ENCODE measurements at places on chromosomes 2 and 18.

DNA sequence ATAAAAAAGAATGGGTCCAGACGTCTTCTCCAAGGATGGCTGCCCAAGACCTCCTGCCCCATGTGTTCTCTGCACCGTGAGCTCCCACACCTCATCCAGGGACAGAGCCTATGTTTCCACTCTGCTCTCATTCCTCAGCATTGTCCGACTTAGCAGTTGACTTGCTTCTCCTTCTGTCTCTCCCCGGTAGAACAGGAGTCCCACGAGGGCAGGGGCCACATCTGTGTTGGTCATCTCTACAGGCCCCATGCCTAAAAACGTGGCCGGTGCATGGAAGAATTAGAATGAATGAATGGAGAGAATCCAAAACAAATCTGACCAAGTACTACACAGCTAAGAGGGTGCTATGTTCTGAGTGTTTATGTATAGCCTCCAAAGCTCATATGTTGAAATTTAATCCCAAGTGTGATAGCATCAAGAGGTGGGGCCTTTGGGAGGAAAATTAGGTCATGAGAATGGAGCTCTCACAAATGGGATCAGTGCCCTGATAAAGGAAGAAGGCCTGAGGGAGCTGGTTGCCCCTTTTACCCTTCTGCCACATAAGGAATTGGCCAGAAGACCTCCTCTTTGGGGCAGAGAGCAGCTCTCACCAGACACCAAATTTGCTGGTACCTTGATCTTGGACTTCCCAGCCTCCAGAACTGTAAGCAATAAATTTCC lies 55.9 kb downstream of the FAM178B start:
- no peak overlapping the region for H3K27ac ChIP-seq
- no peak for DNase-seq
- H3K36me3 ChIP-seq, result peaks cover 2% of the 10 kb centered on the region
- H3K4me1 ChIP-seq, result peaks cover 17% of the 10 kb centered on the region
- H3K27me3 ChIP-seq, result no peaks in the 10 kb centered on the region

DNA sequence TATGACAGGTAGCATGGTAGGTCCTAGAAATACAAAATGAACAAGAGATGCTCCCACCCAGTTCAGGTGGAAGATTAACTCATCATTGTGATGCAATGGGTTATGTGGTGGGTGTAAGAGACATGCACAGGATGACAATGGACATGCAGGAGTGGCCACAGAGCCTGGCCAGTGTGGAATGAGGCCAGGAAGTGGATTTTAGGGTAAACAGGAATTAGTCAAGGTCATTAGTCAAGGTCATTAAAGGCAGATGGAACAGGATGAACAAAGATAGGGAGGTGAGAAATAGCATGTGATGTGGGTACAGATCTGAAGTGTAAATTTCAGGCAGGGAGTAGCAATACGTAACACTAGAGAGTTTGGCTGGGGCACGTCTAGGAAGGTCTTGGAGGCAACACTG lies 15.6 kb upstream of the SERTAD2 start:
- no peak for DNase-seq
- H3K27me3 ChIP-seq, result no peaks in the 10 kb centered on the region
- H3K4me3 ChIP-seq, result no peak overlapping the region
- H3K36me3 ChIP-seq, result no peaks in the 10 kb centered on the region
- peaks cover 17% of the 10 kb centered on the region for H3K4me1 ChIP-seq
- no peak overlapping the region for H3K27ac ChIP-seq

DNA sequence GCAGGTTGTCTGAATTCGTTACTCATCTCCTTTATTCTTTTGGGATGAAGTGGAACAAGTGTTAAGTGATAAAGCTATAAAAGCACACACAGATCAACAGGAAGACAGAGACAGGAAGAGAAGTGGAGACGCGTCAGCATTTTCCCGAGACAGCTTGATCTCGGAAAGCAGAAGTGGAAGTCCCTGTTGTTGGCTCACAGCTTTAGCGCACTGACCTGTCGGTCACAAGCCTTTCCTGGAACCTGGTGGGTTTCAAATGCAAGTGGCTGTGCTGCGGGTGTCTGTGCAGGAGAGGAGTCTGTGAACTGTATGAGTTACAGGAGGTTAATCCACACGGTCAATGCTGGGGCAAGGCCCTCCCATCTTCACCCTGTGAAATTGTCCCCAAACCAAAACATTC lies 116.6 kb upstream of the PELI1 start:
- DNase-seq, result no peak
- no peaks in the 10 kb centered on the region for H3K27me3 ChIP-seq
- peaks cover 12% of the 10 kb centered on the region for H3K4me1 ChIP-seq

- no peak for DNase-seq
- no peak overlapping the region for H3K4me3 ChIP-seq
- peaks cover 10% of the 10 kb centered on the region for H3K4me1 ChIP-seq
- no peak overlapping the region for H3K27ac ChIP-seq
- H3K36me3 ChIP-seq, result peaks cover 8% of the 10 kb centered on the region
These were observed 3.7 kb upstream of the FEV start for GRCh38 chr2:218988650-218989049.

DNA sequence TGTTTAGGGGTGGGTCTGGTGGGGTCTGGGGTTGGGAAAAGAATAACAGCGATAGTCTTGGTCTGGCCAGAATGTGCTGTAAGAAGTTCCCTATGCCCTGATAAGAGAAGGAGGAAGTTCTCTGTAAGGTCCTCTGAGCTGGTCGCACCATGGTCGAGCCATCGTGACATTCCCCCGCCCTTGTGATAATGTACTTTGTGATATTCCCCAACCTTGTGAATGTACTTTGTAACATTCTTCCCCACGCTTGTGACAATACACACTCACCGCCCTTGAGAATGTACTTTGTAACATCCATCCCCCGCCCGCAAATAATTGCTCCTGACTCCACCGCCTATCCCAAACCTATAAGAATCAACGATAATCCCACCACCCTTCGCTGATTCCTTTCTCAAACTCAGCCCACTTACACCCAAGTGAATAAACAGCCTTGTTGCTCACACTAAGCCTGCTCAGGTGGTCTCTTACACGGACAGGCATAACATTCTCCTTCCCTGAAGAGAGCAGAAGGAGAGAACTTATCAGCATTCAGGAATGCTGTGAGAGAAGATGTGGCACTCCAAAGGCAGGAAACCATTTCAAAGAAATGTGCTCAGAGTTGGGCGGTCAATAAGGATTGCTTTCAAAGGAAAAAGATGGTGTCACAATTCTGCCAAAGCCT lies 17.8 kb upstream of the DUSP19 start:
- H3K4me3 ChIP-seq, result no peak overlapping the region
- H3K27ac ChIP-seq, result no peak overlapping the region
- no peak for DNase-seq
- H3K36me3 ChIP-seq, result no peaks in the 10 kb centered on the region
- no peaks in the 10 kb centered on the region for H3K4me1 ChIP-seq
- H3K27me3 ChIP-seq, result peaks cover 36% of the 10 kb centered on the region

DNA sequence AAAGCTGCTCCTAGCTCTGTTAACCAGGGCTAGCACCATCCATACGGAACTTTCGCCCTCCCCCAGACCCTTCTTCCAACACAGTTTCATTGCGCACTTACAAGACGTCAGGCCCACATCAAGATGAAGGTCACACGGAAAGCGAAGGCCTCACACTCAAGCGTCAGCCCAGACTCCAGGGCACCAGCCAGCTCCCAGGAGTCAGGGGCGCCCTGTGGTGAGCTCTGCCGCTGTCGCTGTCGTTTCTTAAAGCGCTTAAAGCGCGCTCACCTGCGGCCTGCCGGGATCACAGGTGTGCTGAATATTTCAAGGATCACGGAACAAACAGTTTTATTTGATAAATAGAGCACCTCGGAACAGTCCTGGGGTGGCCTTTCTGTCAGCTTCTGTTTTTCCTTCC lies 163.1 kb downstream of the CDH20 start:
- DNase-seq, result no peak
- H3K36me3 ChIP-seq, result no peaks in the 10 kb centered on the region
- peaks cover 15% of the 10 kb centered on the region for H3K27me3 ChIP-seq
- no peak overlapping the region for H3K4me3 ChIP-seq
- H3K27ac ChIP-seq, result no peak overlapping the region

- H3K4me3 ChIP-seq, result no peak overlapping the region
- H3K27ac ChIP-seq, result no peak overlapping the region
- no peaks in the 10 kb centered on the region for H3K4me1 ChIP-seq
- H3K27me3 ChIP-seq, result peaks cover 6% of the 10 kb centered on the region
- no peaks in the 10 kb centered on the region for H3K36me3 ChIP-seq
These were observed 82.5 kb upstream of the SERPINE2 start for GRCh38 chr2:224121406-224122067.

- no peaks in the 10 kb centered on the region for H3K27me3 ChIP-seq
- H3K36me3 ChIP-seq, result no peaks in the 10 kb centered on the region
- no peak overlapping the region for H3K27ac ChIP-seq
- H3K4me3 ChIP-seq, result no peak overlapping the region
- H3K4me1 ChIP-seq, result no peaks in the 10 kb centered on the region
These were observed 331.1 kb downstream of the RND3 start for GRCh38 chr2:150156415-150156814.

DNA sequence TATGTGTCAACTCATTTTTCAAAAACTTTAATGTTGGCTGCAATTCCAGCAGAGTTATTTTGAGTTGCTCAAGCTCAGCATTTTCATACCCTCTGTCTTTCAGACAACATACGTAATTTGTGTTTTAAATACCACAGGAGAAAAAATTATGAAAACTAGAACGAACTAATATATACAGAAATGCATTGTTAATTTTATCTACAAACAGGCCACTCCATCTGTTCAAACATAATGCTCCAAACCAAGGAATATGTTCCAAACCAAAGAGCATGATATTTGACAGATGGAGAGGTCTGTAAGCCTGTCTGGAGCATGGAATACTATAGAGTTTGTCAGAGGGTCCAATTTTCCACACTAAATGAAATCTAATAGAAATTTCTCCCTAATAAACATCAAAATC lies 536.2 kb upstream of the FSIP2 start:
- H3K4me3 ChIP-seq, result no peak overlapping the region
- H3K27me3 ChIP-seq, result no peaks in the 10 kb centered on the region
- no peak for DNase-seq
- H3K27ac ChIP-seq, result no peak overlapping the region
- H3K4me1 ChIP-seq, result no peaks in the 10 kb centered on the region

- peak overlapping the region; percentile 93 for H3K27ac ChIP-seq
- no peaks in the 10 kb centered on the region for H3K27me3 ChIP-seq
- peaks cover 5% of the 10 kb centered on the region for H3K36me3 ChIP-seq
- H3K4me1 ChIP-seq, result peaks cover 57% of the 10 kb centered on the region
- no peak for DNase-seq
These were observed 20.2 kb downstream of the MGAT4A start for GRCh38 chr2:98710734-98711133.

DNA sequence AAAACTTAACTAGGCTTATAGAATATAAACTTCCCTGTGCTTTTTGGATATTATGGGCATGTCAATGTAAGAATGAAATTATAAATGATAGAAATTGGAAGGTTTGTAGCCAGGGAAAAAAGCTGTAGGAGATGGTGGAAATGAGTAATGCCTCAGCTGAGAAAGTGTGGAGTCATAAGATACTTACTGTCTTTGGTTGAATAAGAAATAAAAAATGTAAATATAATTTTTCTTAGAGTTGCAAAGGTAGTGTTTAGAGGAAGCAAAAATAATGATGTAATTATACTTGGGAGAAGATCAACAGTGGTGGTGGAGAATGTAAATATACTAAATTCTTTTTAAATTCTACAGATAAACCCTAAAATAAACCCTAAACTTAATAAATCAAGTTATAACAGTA lies 26.2 kb upstream of the RND3 start:
- H3K4me3 ChIP-seq, result no peak overlapping the region
- H3K4me1 ChIP-seq, result no peaks in the 10 kb centered on the region
- H3K27ac ChIP-seq, result no peak overlapping the region
- DNase-seq, result no peak
- no peaks in the 10 kb centered on the region for H3K27me3 ChIP-seq

DNA sequence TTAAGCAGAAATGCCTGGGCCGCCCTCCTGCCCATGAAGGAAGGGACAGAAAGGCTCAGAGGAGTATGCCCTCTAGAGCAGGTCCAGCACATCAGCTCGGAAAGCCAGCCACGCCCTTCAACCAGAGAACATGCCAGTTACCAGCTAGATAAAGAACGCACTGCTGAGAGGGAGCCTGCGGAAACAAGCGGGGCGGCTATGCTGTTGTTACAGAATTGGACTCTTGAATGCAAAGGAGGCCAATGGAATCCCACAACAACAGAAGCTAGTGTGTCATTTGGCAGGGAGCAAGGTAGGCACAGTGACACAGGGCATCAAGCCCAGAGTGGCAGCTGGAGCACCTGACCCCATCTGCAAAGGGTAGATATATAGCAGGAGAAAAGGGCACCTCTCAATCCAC lies 242.9 kb upstream of the ID2 start:
- no peak overlapping the region for H3K4me3 ChIP-seq
- no peak overlapping the region for H3K27ac ChIP-seq
- H3K4me1 ChIP-seq, result peaks cover 31% of the 10 kb centered on the region
- no peak for DNase-seq
- H3K27me3 ChIP-seq, result no peaks in the 10 kb centered on the region

DNA sequence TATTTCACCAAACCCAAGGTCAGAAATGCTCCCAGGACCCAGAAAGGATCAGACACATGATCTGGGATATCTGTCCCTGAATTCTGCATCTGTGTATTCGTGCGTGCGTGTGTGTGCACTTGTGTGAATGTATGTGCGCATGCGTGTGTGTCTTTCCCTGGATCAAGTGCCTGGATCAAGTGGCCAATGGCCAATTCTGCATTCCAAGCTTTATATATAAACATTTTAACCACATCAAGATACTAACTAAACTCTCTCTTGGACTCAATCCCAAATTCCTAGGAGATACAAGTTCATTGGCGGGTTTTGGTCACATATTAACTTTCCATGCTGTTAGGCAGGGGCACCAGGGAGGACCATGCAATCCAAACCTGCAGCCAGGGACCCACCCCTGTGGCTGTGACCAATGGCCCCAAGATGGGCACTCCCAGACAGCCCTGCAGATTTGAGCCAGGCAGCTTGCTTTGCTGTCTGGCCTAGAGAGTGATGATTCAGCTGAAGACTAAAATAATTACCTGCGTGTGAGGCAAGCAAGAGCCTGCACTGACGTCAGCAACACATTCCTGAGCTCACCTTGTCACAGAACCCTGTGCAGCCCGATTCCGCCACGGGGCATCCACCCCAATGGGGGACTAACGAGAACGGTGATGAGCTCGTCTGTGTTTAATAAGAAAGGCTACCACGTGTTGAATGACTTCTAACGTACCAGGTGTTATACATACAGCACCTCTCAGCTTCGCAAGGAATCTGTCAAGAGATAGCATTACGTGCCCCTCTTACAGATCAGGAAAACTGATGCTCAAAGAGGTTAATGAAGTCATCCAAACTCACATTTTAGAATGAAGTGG lies 45.3 kb upstream of the ROCK2 start:
- H3K4me3 ChIP-seq, result no peak overlapping the region
- peaks cover 23% of the 10 kb centered on the region for H3K27me3 ChIP-seq
- H3K27ac ChIP-seq, result no peak overlapping the region
- H3K4me1 ChIP-seq, result no peaks in the 10 kb centered on the region

- H3K27ac ChIP-seq, result no peak overlapping the region
- H3K4me1 ChIP-seq, result no peaks in the 10 kb centered on the region
- peaks cover 56% of the 10 kb centered on the region for H3K27me3 ChIP-seq
These were observed 73.2 kb downstream of the CAPN13 start for GRCh38 chr2:30733876-30734520.

Data from T-helper 17 cell (primary cell).